Caki2 (cell line): ENCODE measurements at places on chromosomes 3 and 15.

- DNase-seq = peak; percentile 32
Measured at GRCh38 chr3:169744366-169745054, 20.4 kb downstream of the TERC start.

GRCh38 chr3:146566138-146566537 lies 21.7 kb upstream of the PLSCR1 start:
- DNase-seq = no peak

GRCh38 chr3:188217011-188217463 lies 63.1 kb downstream of the LPP start:
- no peak for DNase-seq

DNA sequence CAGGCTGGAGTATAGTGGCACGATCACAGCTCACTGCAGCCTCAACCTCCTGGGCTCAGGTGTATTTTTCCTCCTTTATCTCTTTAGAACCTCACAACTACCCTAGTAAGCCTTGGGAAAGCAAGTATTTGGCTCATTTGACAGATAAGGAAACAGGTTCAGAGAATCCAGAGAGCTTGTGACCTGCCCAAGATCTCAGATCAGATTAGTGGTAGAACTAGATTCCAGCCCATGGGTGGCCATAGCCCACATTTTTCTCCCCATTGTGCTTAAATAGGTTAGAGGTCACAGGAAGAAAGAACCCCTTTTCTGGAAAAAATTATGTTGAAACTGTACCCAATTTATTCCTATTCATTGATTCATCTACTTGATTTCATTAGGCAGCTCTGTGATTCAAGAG lies 64.3 kb downstream of the TSC22D2 start:
- no peak for DNase-seq

DNA sequence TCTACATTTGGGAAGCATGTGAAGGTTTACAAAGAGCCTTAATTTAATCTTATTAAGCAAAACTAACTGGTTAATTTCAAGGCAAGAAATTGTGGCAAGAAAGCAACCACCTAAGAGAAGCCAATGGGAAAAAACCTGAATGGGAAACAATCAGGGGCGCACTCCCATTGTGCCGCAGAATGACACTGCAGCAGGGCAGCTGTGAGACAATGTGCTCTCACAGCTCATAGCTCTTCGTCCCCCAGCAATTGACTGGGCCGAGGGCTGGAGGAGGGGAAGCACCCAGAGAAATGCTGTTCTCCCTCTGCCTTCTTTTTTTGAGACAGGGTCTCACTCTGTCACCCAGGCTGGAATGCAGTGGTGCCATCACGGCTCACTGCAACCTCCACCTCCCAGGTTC lies 93.3 kb upstream of the RAD18 start:
- no peak for DNase-seq

- DNase-seq = no peak
Measured at GRCh38 chr3:117184574-117184973, 475.0 kb downstream of the TUSC7 start.

GRCh38 chr15:80317389-80318182 lies 65.6 kb upstream of the CTXND1 start:
- no peak for DNase-seq

DNA sequence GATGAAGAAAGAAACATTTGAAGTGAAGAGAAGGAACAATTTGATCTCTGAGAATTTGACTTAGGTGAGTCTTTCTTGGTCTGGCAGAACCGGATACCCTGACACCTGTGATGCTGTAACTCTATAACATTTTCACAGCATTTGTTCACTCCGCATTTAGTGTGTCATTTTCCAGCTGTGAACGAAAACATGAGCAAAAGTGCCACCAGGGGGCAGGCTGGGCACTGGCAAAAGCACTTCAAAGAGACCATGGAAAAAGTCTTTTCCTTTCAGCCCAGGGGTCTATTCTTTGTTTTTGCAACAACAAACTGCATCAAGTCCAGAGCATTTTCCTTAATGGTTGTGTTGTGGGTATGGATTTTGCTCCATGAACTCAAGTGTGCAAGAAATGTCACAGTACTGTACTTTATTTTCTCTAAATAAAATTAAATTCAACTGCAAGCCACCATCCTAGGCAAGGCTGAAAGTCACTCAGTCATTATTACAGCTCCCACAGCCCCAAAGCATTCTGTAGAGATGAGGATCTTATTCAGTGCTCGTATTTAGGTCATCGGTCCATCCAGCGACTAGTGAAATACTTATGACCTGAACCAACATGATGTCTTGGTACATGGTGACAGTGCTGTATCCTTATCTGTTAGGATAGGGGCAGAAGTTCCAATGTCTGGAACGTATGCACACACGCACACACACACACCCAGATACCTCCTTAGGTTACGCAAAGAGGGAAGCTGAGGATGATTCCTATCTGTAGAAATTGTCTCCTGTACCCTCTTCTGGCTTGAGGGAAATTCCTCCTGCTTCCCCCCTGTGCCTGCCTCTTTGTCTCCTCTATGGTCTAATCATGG lies 125.5 kb downstream of the GADL1 start:
- DNase-seq = no peak

DNA sequence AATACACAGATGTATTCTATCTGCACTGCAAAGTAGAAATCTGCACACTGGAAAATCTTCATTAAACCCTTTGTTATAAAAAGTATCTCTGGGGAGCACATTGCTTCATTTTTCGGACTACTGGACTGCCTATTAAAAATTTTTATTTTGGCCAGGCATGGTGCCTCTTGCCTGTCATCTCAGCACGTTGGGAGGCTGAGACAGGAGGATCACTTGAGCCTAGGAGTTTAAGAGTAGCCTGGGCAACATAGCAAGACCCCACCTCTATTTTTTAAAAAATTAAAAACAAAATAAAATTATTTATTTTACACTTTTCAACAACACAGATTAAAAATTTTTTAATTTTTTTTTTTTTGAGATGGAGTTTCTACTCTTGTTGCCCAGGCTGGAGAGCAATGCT lies 6.0 kb downstream of the SERP1 start:
- DNase-seq = no peak

GRCh38 chr3:151768393-151768930 lies 34.7 kb downstream of the AADACL2 start:
- DNase-seq = no peak

DNA sequence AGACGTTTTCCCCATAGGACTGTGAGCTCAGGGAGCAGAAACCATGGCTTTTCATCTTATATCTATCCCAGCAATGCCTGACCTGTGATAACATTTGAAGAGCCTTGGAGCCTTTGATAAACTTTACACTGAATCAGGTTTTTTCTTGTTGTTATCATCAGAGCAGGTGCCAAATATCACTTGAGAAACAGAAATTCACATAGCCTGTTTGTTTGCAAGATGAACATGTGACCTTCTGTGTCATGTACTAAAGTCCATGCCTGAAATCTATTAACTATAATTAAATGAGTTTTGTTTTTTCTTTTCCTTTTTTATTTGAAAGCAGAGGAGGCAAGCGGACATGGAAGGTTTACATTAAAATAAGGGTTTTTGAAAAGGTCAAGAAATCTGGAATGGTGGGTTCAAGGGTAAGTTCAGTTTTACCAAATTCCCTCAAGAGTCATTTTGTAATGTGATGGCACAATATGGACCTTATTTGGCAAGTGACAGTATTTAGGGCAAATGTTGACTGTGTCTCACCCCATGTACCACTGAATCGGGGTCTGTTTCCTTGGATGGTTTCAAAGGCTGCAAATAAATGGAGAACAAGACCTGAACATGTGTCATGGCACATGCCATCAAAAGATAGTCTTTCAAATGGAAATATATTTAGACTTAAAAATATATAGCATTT lies 90.7 kb downstream of the NEK10 start:
- DNase-seq = no peak
